ENCODE measurements at places on chromosomes 6 and 20.

GRCh38 chr6:67300430-67301040 is 1334.5 kb upstream of the ADGRB3 start:
- no peak for DNase-seq

GRCh38 chr6:155197932-155198331 is 65.9 kb upstream of the CLDN20 start:
- DNase-seq, result no peak

GRCh38 chr6:158636778-158637177 is 7.8 kb downstream of the DYNLT1 start:
- no peak for DNase-seq

- DNase-seq, result no peak
These were observed 10.0 kb upstream of the PFDN4 start for GRCh38 chr20:54197621-54198604.

DNA sequence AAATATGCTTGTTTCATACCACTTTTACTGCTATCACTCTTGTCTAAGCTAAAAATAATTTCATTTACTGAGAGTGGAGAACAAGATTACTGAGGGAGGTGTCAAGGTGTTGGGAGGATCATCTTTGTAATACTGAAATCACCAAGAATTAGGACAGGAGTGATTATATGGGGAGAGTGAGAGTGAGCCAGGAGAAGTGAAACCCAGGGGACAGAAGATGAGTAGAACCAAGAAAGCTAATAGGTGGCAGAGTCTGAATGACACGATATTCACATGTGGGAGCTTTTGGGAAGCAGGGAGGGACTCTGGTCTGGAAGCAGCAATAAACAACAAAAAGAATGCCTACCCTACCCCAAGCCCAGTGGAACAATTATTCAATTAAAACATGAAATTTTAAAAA is 58.6 kb downstream of the AK9 start:
- no peak for DNase-seq

GRCh38 chr6:111724505-111724904 is 118.8 kb upstream of the TRAF3IP2 start:
- DNase-seq, result no peak

DNA sequence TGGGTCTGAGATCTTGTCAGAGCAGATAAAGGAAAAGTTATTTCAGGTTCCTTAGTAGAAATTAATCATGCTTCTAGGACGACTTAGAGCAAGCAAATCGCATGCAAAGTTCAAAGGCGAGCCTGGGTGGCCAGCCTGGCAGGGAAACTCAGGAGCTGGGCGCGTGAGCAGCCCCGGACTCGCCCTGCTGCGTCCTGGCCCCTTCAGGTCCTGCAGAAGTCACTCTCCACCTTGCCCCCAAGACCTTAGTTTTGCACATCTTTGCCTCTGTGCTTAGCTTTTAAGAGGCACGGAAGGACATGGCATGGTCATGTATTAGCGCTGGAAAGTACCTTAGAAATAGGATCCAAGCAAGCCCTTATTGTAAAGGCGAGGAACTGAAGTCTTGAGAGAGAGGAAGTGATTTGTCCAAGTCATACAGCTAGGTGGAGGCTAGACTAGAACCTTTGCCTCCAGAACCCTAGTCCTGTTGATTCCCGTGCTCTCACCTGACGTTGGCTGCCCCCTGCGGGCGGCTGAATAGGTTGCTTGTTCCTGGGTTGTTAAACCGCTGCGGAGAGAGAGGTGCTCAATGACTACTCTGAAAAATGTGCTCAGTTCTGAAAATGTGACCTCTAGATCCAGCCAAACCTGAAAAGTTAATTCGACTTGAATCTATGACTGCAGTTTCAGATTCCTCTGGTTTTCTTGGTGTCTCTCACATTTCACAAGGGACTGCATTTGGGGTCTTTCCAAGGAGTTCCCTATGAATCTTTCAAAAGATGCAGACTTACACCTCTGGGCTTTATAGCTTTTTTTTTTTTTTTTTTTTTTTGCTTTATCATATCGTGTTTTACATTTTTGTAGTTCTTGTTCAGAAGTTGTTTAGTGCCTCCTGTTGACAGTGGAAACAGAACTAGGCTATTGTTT is 2.7 kb downstream of the MYB start:
- DNase-seq, result peak; percentile 56

DNA sequence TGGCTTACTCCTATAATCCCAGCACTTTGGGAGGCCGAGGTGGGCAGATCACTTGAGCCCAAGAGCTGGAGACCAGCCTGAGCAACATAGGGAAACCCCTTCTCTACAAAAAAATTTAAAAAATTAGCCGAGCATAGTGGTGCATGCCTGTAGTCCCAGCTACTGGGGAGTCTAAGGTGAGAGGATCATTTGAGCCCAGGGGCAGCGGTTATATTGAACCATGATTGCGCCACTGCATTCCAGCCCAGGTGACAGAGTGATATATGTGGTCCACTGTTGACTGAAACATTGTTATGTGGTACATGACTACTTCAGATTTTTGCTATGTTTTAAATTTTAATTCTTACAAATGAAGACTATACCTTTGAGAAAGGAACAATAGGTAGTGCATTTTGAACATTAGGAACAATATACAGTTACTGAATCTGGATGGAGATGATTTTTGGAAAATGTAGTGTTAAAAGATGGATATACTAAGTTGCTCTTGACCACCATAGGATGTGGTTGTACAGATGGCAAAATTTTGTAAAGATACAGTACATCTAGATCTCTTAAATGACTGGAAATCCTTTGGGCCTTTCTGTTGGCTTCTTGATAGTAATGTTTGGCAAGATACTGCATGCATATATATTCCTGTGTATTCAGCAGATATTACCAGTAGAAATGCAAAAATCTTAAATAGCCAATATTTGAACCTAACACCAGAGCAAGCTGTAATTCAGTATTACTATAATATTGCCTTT is 35.9 kb downstream of the MAPK14 start:
- DNase-seq, result no peak

GRCh38 chr6:139230391-139230840 is 61.4 kb downstream of the TXLNB start:
- peak; percentile 89 for DNase-seq

DNA sequence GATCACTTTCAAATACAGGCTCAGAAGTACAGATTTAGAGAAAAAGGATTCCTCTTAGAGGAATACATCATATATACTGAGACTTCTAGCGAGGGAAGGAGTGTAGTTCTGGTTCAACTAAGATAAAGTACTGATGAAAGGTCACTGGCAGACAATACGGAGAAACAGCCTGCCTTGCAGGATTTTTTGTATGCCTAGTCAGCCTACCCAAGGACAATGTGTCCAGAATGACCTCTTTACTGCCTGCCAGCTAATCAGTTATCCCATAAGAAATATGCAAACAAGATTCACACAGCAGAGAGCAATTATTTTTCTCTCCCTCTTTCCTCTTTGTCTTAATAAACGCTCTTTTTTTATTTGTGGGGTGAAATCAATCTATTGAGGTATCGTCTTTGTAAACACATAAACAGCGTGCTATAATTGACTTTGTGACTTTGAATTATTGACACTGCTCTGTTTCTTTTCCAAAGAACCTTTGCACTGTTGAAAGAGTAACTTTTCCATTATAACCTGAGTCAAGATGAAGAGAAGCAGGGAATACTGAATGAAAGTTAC is 1.4 kb upstream of the TSPYL4 start:
- DNase-seq, result no peak

DNA sequence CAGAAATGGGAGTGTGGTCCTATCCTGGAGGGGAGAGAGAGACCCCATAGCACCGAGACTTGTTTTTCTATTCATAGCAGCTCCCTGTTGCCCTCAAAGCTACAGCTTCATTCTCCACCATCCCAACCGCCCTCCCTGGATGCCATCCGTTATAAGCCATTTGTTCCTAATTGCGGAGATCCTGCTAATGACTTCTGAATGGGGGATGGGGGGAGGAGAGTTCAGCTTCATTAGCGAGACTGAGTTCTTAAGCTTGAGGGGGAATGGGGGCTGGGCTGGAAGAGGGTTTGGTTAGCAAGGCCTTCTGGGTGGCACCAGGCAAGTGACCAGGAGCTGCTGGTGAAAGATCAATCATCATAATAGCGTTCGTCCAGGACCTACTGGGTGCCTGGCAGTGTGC is 27.1 kb downstream of the FOXP4 start:
- no peak for DNase-seq

DNA sequence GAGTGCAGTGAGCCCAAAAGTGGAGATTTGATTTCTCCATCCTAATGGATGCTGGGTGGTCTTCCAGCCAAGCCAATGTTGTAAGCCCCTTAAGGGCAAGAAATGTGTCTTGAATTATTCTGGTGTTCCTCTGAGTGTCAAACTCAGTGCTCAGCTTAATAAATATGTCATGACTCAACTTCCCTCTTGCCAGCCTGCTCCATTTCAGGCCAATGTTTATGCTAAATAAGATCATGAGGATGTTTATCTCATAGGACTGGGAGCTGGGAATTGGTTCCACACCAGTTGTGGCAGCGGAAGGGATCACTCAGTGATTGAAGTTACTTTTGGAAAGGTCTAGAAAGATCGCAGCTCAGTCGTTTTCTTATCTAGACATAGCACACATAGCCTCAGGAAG is 90.4 kb upstream of the ISM1 start:
- DNase-seq, result no peak

DNA sequence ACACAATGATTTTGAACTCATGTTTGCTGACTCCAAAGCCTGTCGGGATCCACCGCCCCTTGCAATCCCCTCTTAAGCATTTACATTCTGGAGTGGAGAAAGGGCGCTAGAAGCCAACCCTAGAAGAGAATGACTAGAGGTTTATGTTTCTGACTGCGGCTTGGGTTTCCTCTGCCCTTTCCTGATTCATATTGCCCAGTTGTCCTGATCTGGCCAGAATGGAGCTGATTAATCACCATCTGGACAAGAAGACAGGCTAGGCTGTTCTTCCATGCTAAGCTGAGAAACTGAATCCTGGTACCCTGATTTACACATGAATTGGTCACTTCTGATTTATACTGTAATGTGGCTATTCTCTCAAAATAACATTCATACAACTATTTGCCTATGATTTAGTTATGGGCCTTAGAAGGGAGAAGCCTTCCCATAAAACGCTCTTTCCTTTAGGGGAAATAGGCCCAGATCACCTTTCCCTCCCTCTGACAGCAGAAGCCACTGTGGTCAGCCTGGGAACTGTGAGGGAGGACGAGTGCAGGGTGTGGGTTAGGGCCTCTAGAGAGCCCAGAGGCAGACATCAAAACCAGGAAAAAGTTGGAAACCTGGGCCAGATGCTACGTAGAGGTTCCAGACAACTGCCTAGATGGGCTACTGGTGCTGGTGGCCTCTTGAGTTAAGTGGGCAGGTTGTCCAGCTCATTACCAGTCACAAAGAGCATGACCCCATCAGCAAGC is 199.2 kb upstream of the PRDM1 start:
- no peak for DNase-seq

- no peak for DNase-seq
These were observed 103.8 kb downstream of the C6orf118 start for GRCh38 chr6:165205632-165206031.

DNA sequence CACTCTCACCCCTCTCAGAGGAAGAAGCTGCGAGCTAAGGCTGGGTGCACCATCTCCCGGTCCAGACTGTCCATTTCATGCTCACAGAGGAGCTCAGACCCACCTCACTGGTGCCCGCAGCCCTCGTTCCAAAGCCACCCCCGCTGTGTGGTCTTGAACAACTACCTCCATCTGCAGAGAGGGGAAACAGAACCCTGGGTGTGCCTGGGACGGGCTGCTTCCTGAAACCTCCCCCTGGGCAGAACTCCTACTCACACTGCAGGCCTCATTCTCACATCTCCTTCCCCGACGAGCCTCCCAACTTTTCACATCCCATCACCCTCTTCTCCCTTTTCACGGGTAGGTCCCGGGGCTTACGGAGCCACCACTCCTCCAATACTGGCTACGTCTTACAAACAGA is 18.1 kb downstream of the PMEPA1 start:
- no peak for DNase-seq

- DNase-seq, result no peak
These were observed 48.5 kb upstream of the SUPT3H start for GRCh38 chr6:45426251-45426650.

DNA sequence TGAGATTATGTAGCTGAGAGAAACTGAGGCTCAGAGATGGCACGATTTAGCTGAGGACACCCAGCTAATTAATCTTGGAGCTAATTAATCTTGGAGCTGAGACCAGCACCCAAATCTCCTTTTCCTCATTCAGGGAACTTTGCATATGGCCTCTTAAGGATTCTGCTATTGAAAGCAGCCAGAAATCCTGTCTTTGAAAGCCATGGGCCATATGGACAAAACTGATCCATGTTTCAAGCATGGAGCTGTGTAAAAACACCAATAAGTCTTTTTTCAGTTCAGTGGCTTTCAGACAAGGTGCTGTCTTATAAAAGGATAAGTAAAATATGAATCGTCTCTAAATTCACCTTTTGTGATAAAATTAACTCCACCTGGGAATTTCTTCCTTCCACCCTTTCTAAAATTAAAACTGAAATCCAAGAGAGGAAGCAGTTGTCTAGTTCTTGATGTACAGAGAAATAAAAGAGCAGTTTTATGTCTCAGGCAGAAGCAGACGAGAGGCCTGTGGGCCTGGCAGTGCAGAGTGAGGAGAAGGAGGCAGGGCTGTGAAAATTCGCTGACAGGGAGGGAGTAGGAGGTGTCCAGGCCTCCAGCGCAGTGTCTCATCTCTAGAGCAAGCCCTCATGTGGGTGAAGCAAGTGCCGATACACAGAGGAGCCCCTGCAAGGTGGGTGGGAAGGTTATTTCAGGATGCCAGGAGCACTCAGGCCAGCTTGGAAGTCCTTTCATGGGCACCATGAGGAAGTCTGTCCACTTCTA is 266.9 kb downstream of the UST start:
- DNase-seq, result no peak

- DNase-seq, result no peak
These were observed 70.2 kb upstream of the CD93 start for GRCh38 chr20:23156170-23156841.

DNA sequence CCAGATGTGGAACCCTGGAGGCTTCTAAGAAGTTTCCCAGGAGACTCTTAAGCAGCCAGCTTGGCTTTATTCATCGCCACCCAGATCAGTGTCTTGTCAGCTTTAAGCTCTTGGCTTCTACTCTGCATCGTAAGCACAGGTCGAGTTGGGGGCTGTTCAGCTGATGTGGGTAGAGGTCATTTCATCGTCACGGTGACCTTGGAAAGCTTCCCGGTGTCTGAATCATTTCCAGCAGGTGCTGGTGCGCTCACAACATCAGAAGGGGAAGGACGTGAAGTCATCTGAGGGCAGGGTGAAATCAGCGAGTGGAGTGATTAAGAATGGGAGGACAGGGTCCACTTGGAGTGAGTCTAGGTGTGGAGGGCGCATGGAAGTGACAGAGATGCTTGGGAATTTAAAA is 112.6 kb downstream of the SASH1 start:
- DNase-seq, result no peak

DNA sequence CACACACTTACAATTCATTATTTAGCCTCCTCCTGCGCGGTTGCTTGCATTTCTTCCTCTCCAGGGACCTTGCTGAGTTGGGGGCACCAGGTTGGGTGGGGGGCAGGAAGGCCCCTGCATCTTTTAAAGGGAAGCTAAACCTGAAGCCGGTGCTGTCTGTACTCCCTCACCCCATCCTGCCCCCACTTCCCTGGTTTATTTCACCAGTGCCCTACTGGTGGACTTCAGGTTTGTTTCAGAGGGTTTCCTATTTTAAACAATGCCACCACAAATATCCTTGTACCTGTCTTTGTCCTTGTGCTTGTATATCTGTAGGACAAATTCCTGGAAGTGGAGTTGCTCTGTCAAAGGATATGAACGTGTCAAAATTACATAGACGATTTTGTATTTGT is 21.0 kb downstream of the PTK7 start:
- DNase-seq, result no peak

Data from NCI-H1105 (cell line).